ENCODE measurements at places on chromosomes 3 and 15.

- no peak for DNase-seq
Observed at GRCh38 chr15:36371509-36371908, 207.9 kb upstream of the CDIN1 start.

- DNase-seq: no peak
Observed at GRCh38 chr3:44914936-44915335, 40.5 kb downstream of the TGM4 start.

GRCh38 chr3:94735354-94735753, 672.5 kb downstream of the NSUN3 start:
- DNase-seq: no peak

- DNase-seq: no peak
Observed at GRCh38 chr3:150314248-150315004, 93.7 kb upstream of the TSC22D2 start.

DNA sequence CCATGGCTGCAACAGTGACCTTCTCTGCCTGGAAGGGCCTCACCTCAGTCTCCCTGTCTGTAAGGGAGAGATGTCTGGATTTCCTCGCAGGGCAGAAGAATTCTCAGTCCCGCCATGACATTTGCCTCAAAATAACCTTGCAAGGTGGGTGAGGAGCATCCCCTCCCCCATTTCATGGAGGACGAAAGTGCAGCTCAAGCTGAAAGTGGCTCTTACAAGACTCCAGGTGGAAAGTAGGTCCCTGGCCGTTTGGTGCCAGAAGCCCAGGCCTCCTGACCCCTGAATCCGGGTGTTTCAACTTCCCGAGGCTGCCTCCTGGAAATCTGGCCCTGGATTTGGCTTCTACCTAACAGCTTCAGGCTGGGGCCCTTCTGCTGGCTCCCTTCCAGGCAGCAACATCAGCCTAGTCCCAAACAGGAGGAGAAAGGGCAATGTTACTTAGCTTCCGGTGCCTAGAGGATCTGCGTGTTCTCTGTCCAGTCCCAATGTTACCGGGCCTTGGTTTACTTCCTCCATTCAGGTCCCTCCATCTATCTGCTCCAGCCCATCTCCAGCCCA, 769 bp upstream of the CSPG4 start:
- no peak for DNase-seq

DNA sequence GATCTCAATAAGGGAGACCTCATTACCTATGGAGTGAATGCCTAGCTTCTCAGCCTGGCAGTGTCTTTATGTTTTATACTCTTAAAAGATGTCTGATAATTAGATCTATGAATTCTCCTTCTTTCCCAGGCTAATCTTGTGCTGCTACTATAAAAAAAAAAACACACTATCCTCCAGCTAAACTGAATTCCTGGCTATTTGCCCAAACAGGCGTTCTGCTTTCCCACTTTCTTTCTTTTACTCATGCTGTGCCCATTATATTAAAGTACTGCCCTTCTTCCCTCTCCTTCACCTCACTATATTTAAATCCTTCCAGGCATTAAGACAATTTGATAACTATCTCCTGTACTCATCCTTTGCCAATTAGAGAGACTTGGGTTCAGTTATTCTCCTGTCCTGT, 1134.9 kb downstream of the ROBO2 start:
- DNase-seq: no peak

All from activated CD4-positive, CD25-positive, alpha-beta regulatory T cell treated with anti-CD3 and anti-CD28 coated beads, Interleukin-2, amount 50 U/mL, for 72 hours (primary cell).